ENCODE measurements at places on chromosomes 3 and 15. TPM values are rescaled to one million over a fixed set of nuclear protein-coding genes. Genes with fewer than 3 reads are reported as not detected.

DNA sequence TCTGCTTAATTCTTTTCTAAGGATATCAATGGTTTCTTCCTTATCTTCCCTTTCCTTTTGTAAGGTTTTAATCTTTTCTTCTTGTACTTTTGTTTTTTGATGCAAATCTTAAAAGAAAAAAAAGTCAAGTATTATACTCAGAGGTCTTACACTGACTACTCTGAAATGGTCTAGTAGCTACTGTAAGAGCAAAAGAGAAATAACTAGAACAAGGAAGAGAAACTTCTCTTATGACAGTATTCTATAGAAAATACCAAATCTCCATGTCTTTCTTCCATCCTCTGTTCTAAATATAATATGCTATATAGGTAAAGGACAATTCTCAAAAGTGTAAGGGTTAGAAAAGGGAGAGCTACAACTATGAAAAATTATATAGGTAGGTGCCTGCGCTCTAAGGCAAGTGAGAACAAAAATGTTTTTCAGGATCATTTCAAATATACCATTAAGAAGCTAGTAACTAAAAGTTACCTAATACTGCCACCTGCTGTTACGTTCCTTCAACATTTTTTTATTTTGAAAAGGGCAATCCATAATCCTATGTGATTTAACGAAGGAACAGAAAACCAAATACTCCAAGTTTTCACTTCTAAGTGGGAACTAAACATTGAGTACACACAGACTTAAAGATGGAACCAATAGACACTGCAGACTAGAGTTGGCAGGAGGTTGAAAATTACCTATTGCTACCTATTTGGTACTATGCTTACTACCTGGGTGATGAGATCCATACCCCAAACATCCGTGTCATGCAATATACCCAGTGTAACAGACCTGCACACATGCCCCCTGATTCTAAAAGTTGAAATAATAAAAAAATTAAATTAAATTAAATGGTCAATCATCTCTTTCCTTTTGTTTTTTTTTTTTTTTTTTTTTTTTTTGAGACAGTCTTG lies 36.7 kb downstream of the CIP2A start:
- no peak for DNase-seq

GRCh38 chr15:22795206-22796063 lies 9.0 kb downstream of the NIPA1 start:
- peak; percentile 41 for DNase-seq

- no peak for DNase-seq
These were observed 53.8 kb downstream of the GRK7 start for GRCh38 chr3:141816958-141817357.

GRCh38 chr3:154538566-154539360 lies 108.8 kb upstream of the GPR149 start:
- DNase-seq = no peak

KNL1 gene
- 0.43 TPM for total RNA-seq

All from cardiac septum (tissue), 1 donor.